ENCODE measurements at places on chromosomes 5 and 9.
A peak's percentile ranks its signal among the peaks of the same experiment; 100 is the strongest.

DNA sequence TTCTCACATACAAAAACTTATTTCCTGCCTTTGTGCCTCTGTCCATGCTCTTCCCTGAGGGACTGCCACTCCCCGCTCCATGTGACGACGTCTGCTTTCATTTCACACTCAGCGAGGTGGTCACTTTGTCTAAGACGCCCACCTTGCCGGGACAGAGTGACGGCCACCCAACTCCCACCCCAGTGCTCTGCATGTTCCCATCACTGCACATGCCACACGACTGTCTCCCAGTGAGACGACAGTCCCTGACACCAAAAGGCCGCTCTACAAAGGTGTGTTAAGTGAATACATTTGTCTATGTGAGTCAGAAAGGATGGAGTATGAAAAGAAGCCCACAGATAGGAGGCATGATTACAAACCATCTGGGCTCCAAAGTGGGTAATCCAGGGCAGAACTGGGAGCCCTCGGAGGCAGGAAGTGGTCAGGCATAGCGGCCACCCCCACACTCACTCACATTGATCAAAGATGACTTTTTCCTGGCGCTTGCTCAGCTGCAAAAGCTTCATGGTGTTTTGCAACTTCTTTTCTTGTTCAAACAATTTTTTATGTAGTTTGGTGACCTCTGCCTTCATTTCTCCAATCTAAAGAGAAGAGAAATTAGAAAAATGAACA lies 185.8 kb downstream of the CDK5RAP2 start:
- DNase-seq, result peak; percentile 72

DNA sequence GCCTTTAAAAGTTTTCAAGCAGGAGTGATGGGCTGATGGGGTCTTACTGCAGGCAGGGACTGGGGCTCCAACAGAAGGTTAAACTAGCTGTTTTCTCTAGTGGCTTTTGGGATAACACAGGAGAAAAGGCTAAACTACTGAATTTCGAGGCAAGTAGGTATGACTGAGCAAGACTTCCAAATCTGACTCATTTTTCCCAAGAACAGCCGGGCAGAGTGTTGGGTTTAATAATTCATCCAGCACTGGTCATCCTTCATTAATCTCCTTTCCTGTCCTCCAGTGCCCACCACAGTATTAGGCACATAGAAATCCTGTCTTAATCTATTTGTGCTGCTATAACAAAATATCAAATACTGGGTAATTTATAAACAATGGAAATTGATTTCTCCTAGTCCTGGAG lies 20.5 kb downstream of the MSX2 start:
- no peak for DNase-seq

DNA sequence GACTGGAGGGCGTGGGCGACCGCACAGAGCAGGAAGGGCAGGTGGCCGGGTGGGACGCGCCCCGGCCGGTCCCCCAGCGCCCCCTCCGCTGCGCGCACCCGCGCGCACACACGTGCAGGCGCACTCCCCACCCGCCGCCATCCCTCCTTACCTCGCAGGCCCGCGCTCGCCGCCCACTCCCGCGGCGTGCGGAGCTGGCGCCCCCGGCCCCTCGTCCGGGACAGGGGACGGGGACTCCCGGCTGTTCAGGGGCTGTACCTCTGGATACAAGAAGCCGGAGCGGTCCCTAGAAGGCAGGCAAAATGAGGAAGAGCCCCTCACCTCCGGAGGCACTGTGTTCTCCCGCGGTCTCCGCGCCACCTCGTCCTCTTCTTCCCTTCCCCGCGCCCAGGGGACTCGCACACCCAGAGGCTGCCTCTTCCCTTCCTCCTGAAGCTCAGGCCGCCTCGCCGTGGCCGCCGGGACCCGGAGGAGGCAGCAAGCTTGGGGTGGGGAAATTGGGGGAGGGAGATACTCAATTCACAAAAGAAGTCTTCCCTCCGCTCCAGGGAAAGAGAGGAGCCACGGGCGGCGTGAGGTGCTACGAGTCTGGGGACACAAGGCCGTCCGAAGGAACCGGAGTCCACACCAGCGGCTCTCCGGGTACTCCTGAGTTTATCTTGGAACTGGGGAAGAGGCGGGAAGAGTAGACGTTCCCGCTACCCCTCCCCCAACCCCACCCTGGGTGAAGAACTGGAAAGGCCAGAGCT lies 1.4 kb upstream of the GABRB2 start:
- no peak for DNase-seq

GRCh38 chr5:18961234-18961633 lies 1026.8 kb downstream of the CDH18 start:
- DNase-seq, result no peak

GRCh38 chr5:173859408-173860159 lies 28.6 kb upstream of the CPEB4 start:
- no peak for DNase-seq

- no peak for DNase-seq
Observed at GRCh38 chr9:99262949-99263418, 40.9 kb downstream of the SEC61B start.

GRCh38 chr5:124936626-124936933 lies 190.1 kb upstream of the ZNF608 start:
- no peak for DNase-seq

- DNase-seq, result peak; percentile 46
Observed at GRCh38 chr9:7533376-7534090, 266.0 kb downstream of the DMAC1 start.

GRCh38 chr9:127130661-127131538 lies 8.5 kb upstream of the ANGPTL2 start:
- DNase-seq, result no peak

DNA sequence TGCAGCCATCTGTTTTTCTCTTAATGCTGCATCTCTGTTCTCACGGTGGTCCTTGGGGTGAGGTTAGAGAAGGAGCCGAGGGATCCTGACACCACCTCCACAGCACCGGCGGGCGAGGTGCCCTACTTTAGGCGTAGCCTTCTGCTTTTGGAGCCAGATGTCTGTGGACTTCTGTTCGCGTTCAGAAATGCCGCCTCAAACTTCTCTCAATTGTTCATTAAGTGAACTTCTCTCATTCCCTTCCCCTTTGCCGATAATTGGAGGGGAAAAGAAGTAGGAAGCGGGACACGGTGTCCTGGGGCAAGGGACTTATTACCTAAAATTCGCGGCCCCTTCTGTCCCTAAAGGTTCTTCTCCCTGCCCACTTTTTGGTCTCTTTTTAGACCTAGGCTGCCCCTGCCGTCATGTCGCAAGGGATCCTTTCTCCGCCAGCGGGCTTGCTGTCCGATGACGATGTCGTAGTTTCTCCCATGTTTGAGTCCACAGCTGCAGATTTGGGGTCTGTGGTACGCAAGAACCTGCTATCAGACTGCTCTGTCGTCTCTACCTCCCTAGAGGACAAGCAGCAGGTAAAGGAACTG lies 455 bp downstream of the KIF20A start:
- peak; percentile 34 for DNase-seq

DNA sequence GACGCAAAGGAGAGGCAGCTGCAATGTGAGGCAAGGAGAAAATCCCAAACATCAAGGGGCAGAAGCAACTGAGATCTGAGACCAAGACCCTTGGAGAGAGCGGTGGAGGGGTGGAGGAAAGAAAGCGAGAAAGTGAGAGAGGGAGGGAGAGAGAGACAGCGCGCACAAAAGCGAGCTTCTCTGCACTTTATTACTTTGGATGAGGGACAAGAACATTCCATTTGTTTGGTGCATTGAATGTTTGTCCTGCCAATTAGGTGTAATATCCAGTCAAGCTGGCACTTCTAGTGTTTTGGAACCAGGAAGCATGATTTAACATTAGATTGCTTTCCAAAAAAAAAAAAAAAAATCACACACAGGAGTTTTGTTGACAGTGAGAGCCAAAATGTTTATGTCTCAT lies 1.4 kb downstream of the CAST start:
- no peak for DNase-seq

DNA sequence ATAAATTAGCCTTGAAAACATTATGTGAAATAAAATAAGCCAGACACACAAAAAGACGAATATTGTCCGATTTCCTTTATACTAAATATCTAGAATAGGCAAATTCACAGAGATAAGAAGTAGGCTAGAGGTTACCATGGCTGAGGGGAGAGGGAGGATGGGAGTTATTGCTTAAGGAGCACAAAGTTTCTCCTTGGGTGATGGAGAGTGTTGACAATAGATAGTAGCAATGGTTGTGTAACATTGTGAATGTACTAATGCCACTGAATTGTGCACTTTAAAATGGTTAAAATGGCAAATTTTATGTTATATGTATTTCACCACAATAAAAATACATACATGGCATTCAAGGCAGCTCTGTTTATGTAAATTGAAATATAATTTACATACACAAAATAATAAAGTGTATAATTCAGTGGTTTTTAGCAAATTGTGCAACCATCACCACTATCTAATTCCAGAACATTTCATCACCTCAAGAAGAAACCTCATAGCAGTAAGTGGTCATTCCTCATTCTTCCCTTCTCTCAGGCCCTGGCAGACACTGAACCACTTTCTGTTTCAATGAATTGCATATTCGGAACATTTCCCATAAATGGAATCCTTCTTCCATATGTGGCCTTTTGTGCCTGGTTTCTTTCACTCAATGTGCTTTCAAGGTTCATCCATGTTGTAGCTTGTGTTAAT lies 59.2 kb downstream of the NDST1 start:
- no peak for DNase-seq

GRCh38 chr9:35664531-35665470 lies at the start of gene ARHGEF39:
Gene ARHGEF39 (minus strand): TSS chr9:35665195. CDS start chr9:35665169, 26 bp downstream.
- peak; percentile 87 for DNase-seq

DNA sequence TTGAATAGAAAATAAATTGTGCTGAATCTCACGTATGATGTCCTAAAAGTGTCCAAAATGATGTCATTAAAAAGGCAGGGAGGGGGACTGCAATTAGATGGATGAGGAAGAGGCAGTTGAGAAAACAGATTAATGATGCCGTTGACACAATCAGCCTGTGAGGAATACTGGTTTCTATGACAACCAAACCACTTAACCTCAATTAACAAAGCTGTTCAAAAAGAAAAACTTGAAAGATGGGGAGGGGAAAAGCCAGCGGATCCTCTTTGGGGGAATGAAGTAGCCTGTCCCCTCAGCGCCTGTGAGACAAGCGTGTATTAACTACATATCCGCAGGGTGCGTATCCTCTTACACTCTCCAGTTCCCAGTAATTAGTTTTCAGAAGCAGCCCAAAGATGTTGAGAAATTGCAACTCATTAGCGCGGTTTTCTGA lies 160.7 kb downstream of the TTC39B start:
- no peak for DNase-seq

DNA sequence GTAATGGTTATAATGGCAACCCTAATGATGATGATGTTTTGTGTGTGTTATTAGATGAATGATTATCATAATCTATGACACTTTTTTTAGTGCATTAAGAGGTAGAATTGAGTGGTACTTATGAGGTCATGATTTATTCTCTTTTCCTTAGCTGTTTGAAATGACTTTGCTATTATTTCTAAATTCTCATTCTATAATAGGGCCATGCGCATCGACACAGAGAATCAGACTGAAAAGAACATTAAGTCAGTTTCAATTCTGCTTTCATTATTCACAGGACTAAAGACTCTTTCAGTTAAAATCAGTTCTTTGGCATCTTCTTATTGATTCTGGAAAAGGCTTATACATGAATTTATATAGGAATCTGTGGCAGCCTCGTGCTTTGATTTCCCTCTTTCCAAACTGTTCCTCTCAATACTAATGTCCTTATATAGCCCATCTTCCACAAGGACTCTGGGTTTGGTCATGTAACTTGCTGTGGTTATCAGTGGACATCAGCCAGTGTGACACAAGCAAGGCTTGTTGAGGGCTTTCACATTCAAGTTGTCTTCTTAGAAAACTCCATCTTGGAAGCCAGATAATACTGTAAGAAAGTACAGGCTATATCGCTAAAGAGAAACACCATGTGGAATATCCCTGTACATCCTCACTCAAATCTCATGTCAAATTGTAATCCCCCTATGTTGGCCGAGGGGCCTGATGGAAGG lies 140.3 kb upstream of the CHD1 start:
- DNase-seq, result no peak

DNA sequence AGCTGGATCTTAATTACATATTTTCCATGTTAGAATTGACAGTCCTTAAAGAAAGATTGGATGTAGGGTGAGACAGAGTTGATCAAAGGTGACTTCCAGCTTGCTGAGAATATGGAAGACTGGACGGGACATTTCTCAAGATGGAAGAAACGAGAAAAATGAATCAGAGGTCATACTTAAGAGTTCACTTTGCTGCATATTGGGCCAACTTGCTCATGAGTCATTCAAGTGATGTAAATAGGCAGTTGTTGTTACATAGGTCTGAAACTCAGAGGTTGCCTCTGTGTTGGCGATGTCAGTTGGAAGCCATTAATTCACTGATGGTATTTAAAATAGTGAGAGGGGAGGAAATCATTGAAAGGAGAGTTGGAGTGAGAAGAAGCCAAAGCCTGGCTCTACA lies 132.8 kb downstream of the CD180 start:
- no peak for DNase-seq

- DNase-seq, result peak; percentile 60
Observed at GRCh38 chr5:80654054-80654390, 430 bp upstream of the MSH3 start.

DNA sequence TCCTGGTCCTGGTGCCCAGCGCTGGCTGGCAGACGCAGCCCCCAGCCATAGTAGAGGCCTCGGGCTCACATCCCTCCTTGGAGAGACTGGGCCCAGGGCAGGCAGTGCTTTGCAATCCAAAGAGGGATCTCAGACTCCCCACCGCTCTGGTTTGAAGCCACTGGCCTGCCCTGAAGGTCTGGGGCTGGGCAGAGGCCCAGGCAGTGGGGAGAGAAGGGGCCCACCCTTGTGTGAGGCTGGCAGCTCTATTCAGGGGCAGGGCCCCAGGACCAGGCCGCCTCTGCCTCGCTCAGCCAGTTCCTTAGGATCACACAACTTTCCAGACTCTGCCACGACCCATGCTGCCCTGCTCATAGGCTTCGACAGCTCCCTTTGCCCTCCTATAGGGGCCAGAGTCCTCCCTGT lies 10.7 kb upstream of the SEC16A start:
- DNase-seq, result no peak

GRCh38 chr9:136791516-136792276 lies 552 bp downstream of the TMEM141 start:
- peak; percentile 80 for DNase-seq

DNA sequence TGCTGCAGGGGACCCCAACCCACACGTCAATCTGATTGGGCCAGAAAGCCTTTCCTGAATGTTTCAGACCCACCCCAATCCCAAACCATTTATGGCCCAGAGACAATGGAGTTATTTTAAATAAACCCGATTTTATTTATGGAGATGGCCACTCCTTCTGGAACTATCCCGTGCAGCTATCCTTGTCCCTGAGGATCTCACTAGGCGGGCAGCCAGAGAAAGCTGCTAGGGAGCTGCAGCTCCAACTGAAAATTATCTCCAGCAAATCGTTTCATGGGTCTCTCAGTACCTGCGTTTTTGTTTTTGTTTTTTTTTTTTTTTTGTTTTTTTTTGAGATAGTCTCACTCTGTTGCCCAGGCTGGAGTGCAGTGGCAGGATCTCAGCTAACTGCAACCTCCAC lies 23.0 kb downstream of the C1QTNF2 start:
- no peak for DNase-seq

- DNase-seq, result no peak
Observed at GRCh38 chr5:135230251-135230925, 168.6 kb downstream of the MACROH2A1 start.

DNA sequence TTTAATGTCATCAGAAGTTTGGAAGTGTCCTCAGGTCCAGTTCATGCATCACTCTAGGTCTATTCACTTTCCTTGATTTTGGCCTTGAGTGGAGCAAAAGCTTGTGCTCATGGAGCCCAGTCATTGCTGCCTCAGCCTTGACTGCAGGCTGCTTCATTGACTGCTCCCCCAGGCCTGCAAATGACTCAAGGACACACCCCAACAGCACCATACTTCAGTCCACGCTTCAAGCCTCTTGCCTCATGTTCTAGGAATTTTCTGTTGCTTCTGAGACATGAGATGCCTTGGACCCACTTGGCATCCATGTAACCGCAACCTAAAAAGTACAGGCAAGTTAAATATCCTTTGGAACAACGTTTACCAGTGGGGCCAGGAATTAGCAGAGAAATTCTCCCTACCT lies 193.7 kb downstream of the PIK3R1 start:
- no peak for DNase-seq
